Stimulated activated CD8-positive, alpha-beta memory T cell treated with anti-CD3 and anti-CD28 coated beads, Interleukin-4, amount 100 ng/mL, for 1 hour (primary cell): ENCODE measurements at places on chromosomes 3 and 15.

DNA sequence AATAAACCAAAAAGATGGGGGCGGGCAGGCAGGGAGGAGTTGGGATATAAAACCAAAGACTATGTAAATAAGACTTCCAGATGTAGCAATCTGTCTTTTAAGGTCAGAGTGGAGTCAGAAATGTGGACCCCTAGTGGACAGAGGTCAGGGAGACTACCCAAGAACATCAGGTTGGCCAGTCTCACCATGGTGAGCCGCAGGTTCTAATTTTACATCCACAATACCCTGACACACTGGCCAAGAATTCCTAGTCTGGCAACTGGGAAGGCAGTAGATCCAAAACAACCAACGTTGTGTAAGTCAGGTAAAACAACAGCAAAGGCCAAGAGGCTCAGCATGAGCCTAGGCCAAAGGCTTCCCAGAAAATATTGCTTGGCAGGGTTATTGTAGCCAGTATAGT, 203.4 kb downstream of the FOXP1 start:
- DNase-seq, result no peak

GRCh38 chr15:77807115-77807514, 174.4 kb upstream of the LINGO1 start:
- DNase-seq, result no peak

DNA sequence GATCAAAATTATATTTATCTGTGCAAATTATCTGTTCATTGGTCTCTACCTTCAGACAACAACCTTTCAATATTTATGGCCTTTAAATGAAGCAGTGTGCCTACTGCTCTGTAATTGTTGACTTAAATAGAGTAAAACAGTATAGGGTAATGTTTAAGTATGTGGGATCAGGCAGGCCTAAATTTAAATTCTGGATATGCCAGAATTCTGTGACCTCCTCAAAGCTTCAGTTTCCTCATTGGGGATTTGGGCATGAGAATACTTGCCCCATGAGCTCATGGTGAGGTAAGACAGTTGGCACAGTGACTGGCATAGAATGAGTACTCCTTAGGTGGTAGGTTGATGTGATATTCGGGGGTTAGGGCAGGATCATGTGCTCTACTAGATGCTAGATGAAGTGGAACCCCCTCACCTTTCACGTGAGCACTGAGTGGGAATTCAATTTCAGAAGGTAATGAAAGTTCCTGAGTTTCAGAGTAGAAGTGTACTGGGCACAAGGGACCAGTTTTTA, 14.9 kb downstream of the ARL8B start:
- no peak for DNase-seq

GRCh38 chr3:140427786-140428185, 250.1 kb upstream of the TRIM42 start:
- DNase-seq, result no peak

GRCh38 chr3:119314821-119315220, 20.6 kb downstream of the ARHGAP31 start:
- no peak for DNase-seq

GRCh38 chr3:134627831-134628230, 23.0 kb downstream of the KY start:
- DNase-seq, result no peak

DNA sequence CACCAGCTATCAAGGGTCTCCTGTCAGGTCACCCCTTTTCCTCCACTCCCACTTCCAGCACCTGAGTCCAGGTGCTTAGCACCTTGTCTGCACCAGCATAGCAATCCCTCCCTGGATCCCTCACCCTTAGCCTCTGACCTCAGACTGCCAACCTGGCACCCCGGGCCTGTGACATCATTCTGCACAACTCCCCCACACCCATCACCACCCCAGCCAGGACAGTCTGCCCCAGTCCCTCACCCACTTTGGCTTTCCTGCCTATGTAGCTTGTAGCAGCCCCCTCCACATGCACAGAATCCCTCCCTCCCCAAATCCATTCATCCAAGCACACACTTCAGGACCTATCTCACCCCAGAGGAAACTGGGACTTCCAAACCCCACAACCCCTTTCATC, 819 bp upstream of the PLXNB1 start:
- DNase-seq, result no peak

DNA sequence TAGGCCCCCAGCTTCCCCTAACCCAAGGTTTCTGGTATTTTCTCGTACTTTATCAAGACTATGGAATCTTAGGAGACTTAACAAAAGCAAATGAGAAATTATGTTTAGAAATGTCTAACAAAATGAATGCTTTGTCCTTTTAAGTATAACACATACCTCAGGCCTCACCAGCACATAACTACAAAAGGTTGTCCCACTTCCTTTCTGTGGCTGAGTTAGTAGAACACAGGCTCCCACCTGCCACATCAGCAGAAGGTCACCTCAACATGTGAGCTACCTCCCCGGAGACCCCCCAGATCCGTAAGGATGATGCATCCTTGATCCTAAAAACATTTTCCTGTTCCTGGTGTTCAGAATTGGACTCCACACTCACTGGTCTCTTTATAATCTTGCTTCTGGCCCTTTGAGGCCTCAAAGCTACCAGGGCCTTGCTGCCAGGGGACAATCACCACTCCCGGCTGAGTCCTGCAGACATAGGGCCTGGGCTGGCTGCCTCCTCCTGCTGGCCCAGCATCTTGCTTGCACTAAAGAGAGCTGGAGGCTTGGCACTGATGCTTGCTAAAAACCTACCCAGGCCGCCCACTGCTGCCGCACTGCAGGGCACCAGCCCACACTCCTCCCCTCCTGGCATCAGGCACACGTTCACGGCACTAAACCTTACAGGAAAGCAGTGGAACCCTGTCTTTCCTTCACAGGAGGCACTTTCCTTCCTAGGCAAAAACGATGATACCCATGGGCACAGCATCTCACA, 2.9 kb downstream of the CCRL2 start:
- no peak for DNase-seq

DNA sequence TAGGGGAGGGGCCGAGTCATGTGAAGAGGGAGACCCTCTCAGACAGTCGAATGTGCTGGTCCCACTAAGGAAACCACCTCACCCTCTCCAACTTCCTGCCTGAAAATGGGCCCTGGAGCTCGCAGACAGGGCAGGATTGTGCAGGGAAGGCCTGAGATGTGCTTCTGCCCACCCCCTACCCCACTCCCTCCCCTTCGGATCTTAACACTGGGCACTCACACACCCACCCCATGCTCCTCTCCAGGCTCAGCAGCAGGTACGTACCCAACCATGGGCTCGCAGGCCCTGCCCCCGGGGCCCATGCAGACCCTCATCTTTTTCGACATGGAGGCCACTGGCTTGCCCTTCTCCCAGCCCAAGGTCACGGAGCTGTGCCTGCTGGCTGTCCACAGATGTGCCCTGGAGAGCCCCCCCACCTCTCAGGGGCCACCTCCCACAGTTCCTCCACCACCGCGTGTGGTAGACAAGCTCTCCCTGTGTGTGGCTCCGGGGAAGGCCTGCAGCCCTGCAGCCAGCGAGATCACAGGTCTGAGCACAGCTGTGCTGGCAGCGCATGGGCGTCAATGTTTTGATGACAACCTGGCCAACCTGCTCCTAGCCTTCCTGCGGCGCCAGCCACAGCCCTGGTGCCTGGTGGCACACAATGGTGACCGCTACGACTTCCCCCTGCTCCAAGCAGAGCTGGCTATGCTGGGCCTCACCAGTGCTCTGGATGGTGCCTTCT, 20.0 kb downstream of the ATRIP start:
- DNase-seq, result no peak

GRCh38 chr3:63687278-63688225, 35.1 kb downstream of the SNTN start:
- no peak for DNase-seq

DNA sequence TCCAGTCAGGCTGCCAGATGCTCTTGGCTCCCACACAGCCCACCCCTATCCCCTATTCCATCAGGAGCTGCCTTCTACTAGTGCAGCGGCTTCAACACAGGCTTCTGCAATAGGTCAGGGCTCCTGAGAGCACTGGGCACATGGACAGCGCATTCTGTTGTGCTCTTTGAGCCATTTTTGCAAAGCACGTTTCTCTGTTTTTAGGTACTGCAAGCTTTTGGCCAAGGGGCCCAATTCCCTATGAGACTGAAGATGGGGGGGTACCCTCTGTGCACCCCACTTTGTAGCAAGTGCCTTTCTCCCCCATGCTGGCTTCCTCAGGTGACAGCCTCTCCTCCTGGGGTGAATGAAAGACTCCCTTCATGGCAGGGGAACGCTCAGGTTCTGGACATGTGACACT, 31.2 kb downstream of the CHDH start:
- DNase-seq, result no peak

GRCh38 chr3:114442246-114442645, 148.4 kb downstream of the TIGIT start:
- no peak for DNase-seq

GRCh38 chr3:59212128-59212779, 162.4 kb upstream of the CFAP20DC start:
- DNase-seq, result no peak

- DNase-seq, result no peak
These were observed 184.6 kb downstream of the C3orf38 start for GRCh38 chr3:88334187-88334868.

DNA sequence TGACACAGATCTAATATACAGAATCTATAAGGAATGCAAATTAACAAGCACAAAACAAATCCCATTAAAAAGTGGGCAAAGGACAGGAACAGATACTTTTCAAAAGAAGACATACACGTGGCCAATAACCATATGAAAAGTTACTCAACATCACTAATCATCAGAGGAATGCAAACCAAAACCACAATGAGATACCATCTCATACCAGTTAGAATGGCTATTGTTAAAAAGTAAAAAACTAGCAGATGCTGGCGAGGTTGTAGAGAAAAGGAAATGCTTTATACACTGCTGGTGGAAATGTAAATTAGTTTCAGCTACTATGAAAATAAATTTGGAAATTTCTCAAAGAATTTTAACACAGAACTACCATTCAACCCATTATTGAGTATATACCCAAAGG, 50.7 kb downstream of the ADAMTS17 start:
- DNase-seq, result no peak

DNA sequence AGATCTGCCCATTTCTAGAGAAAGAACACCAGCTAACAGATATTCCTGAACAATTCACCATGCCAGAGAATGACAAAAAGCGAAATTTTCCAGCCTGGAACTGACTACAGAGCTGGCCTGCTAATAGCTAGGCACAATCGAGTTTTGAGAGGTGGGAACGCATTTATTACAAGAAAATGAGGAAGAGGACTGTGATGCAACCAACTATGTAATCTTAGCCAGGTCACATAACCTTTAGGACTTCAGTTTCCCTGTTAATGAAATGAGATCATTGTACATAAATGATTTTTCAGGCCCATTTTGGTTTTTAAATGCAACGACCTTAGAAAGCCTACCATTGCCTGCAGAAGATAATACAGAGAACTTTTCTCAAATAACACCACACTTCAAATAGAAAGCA, 72.1 kb upstream of the SETMAR start:
- DNase-seq, result no peak

DNA sequence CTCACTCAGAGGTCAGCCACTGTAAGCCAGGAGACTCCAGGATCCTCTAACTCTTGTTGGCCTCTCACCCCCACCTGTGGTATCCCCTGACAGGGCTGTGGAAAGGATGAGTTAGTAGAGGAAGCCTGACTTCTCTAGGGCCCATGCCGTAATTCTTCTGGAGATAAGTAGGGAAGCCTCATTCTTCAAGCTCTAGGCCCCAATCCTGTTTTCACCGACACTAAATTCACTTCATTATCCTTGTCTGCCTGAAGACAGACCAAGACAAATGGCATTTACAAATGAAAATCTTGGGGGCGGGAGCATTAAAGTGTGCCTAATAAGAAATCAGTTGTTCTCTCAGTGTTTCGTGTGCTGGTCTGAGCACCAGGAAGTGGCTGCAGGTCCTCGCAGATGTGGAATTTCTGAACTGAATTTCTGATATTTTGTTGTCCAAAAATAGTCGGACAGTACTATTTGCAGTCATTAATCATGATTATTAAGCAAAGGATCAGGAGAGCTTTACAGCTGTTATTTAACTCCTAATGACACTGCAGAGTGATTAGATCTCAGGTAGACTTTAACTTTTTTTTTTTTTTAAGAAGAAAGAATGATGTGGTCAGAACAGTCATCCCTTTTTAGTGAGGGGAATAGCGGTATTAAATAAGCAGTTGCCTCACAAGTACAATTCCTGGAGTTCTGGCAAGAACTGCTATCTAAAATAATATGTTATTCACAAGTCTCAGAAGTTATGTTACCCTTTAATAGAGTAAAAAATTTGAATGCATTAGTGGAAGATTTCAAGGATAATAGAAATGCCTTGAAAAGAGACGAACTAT, 58.4 kb downstream of the RBMS3 start:
- no peak for DNase-seq

DNA sequence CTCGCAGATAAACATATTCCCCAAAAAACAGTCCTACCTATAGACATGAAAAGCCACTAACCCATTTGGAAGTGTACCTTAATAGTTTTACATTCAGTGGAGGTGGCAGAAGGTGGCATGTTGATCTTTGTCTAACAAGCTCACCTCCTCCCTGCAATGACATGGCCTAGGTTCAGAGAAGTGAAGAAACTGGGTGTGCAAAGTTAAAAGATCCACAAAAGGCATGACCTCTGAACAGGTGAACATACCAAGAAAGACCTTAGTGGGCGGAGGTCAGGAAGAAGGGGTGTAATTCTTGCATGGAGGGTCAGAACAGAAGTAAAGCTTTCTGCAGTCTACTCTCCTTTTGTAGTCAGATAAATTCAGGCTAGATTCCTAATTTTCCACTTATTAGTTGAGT, 822 bp downstream of the MRPL3 start:
- no peak for DNase-seq
